ENCODE measurements at places on chromosomes 7 and 10.

- DNase-seq: no peak
Measured at GRCh38 chr10:6161921-6162320, 40.8 kb upstream of the PFKFB3 start.

GRCh38 chr7:135597181-135597925 lies 39.6 kb downstream of the NUP205 start:
- DNase-seq: no peak

DNA sequence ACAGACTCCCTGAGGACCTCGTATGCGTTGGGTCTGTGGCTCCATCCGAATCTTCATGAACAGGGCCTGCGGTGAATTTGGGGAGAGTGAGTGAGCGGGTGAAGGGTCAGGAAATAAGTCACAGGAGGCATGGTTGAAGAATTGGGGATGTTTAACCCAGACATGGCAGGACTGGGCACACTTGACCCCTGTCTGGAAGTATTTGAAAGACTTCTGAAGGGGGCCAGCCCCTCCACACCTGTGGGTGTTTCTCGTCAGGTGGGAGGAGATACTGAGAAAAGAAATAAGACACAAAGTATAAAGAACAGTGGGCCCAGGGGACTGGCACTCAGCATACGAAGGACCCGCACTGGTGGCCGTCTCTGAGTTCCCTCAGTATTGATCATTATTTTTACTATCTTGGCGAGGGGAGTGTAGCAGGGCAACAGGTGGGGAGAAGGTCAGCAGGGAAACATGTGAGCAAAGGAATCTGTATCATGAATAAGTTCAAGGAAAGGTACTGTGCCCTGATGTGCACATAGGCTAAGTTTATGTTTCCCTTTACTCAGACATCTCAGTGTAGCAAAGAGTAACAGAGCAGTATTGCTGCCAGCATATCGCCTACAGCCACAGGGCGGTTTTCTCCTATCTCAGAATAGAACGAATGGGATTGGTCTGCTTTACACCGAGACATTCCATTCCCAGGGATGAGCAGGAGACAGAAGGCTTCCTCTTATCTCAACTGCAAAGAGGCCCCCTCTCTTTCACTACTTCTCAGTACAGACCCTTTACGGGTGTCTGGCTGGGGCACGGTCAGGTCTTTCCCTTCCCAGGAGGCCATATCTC lies 38.2 kb upstream of the PFKFB3 start:
- peak; percentile 26 for DNase-seq

DNA sequence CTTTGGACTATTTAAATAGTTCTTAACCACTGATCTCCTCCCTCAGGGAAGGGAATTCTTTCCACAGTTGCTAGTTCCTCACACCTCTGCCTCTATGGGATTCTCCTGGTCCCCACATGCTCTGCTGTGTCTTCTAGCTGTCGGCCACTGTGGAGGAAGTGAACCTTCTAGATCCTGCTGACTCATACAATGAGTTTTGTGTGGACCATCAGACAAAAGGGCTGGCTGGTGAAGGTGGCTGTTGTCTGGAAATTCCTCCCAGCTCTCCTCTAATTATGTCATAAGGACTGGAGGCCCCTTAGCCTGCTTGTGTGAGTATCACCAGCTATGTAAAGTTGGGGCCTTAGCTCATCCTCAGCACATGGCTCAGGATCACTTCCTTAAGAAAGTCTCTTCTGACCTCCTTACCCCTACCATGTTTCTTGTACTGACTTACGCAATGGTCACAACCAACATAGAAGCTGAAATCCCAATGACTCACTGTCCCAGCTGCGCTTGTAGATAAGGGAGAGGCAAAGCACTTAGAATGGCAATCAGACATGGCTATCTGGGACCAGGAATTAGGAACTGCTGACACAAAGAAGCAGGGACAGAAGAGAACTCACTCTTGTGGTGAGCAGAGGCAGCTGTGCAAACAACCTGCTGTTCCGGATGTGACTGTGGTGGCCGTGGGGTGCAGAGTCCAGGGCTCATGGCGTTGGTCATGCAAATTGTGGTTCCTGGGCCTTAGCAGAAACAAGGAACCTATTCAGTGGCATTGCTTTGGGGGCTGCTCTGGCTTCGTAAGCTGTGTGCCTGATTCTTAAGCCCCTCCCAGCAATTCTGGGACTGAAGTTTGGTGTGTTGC lies 2.5 kb upstream of the MACC1 start:
- DNase-seq: peak; percentile 77

GRCh38 chr7:1709900-1710299 lies 39.8 kb downstream of the ELFN1 start:
- DNase-seq: no peak

DNA sequence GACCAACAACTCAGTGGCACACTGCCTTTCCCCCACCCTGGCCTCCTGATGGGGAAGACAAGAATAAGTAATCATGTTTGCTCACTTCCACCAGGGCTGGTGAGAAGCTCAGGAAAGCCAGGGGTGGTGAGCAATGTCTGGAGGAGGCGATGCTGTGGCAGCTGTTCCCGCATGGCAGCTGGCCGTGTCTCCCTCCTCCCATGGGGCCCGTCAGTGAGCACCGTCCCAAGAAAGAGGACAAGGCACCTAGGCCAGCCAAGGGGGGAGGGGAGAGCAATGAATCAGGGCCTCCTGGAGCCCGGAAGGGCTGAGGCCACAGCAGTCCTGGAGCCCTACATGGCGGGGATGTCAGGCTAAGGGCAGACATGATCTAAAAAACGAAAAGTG lies 69.2 kb upstream of the INSIG1 start:
- no peak for DNase-seq

DNA sequence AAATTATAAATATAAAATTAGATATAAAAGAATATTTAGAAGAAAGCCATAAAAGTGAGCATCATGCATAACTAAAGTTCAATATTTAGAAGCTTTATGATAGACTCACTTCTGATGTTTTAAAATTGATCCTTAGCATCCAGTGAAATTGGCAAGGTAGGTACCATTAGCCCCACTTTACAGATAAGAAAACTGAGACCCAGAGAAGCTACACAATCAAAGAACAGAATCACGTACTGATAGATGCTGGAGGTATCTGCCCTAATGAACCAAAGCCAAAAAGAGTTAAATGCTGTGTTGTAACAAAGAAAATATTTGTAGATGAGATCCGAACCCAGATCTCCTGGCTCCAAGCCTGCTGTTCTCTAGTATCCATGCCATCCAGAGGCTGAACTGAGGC lies 42.6 kb upstream of the RAPGEF5 start:
- DNase-seq: no peak

GRCh38 chr10:25600651-25601050 lies 333.4 kb upstream of the MYO3A start:
- DNase-seq: no peak

GRCh38 chr7:51455948-51456347 lies 139.3 kb upstream of the COBL start:
- DNase-seq: no peak

DNA sequence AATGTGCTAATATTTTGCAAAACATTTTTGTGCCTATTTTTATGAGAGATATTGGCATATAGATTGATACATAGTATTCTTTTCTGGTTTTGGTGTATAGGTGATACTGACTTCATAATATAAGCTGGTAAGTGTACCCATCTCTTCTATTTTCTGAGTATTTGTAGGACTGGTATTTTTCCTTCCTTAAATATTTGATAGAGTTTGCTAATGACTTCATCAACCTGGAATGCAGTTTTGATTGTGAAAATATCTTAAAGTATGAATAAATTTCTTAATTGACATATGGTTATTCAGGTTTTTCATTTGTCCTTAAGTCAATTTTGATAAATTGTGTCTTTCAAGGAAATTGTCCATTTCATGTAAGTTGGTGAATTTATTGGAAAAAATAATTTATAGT lies 6.1 kb upstream of the SCRN1 start:
- DNase-seq: no peak

DNA sequence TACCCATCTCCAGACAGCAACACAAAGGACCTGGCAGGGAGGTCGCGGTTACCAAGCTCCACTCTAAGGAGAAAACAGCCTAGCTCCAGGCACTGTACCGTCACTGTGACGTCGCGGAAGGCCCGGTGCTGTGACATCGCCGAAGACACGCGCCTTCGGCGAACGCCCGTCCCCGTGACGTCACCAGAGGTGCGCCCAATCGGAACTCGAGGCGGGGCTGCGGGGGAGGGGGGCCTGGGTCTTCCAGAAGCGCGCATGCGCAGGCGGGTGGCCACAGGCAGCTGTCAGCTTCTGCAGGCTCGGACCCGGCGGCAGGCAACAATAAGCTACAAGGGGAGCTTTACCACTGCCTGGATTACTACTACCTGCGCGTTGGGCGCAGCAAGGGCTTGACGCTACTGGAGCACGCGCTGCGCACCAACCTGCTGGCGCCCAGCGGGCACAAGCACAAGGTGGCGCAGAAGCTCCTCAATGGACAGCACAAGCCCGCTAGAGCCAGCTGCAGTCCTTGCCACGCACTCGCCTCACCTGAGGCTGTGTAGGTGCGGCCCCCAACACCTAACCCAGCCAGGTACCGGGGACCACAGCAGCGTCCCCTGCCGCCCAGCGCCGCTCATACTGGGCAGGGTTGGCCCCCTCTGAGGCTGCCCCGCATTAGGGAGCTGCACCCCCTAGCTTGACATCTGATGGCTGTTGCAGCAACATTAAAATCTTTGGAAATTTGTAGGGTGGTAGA lies 208.4 kb downstream of the TPST1 start:
- DNase-seq: peak; percentile 75

DNA sequence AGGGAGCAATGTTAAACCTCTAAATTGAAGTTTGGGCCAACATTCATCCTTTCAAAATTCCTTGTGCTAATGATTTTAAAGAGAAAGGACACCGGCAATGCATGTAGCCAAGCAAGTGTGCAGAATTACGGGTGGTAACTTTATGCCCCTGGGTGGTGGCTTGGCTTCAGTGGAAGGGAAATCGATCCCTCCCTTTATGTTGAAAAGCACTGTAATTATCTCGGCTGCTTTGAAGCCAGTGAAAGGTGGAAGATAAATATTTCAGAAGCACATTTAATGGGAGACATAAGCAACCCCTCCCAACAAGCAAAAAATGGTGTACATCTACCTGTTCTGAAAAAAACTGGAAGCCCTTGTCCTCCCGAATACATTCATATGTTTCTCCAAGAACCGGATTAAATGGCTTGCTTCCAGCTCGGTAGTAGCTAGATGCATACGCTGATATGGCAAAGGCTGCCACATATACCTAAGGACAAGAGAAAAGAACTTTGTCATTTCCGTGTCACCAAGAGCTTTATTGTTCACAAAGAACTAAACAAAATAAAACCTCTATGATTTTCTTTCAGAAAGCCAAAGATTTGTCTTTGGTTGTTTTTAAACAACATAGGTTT lies 73.3 kb upstream of the GSDME start:
- DNase-seq: no peak

- DNase-seq: no peak
Measured at GRCh38 chr7:39672176-39672575, 48.8 kb downstream of the RALA start.

GRCh38 chr10:20988357-20988983 lies 91.4 kb upstream of the NEBL start:
- DNase-seq: no peak

GRCh38 chr7:108097703-108098102 lies 32.5 kb downstream of the LAMB4 start:
- DNase-seq: no peak

- DNase-seq: no peak
Measured at GRCh38 chr7:74482629-74483401, 29.1 kb downstream of the GTF2IRD1 start.

DNA sequence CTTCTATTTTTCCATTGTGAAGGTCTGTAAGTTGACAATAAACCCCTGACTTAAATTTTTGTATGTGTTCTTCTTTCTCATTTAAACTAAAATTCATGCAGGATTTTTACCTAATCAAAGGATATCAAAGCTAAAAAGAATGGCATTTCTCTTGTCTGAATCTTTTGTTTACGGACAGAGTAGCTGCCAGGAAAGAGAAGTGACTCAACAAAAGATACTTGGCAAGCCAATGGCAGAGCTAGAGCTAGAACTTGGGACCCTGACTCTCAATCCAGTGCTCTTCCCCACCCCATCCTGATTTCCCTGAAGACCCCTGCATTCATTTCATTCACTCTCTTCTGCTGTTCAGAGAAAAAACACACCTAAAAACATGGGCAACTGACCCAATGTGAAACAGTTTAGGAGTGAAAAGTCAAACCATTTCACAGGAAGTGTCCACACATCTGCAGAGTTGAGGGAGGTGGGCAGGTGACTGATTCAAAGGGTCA lies 40.2 kb upstream of the PDLIM1 start:
- DNase-seq: no peak

DNA sequence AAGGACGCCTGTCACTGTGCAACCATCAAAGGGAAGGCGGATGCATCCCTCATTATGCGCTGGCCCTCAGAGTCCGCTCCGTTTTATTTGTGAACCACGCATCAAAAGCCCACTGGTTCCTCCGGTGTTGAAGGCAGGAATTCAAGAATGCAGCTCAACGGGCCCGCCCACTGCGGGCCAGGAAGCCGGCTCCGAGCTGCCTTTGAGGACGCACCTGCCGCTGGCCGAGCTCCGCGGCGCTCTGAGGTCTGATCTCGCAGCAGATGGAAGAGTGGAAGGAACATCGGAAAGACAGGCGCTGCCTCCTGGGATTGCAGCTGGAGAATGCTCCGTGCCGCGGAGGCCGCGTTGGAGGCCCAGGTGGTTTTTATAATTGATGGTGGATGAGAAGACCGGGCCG lies 56.9 kb upstream of the ADGRA1 start:
- no peak for DNase-seq

GRCh38 chr10:47405857-47406547 lies 21.9 kb upstream of the ZNF488 start:
- no peak for DNase-seq

GRCh38 chr10:16843252-16843870 lies 26.1 kb upstream of the RSU1 start:
- no peak for DNase-seq

GRCh38 chr7:16396766-16397500 lies 24.4 kb downstream of the CRPPA start:
- no peak for DNase-seq

- no peak for DNase-seq
Measured at GRCh38 chr10:68108653-68109052, 635 bp upstream of the MYPN start.

GRCh38 chr7:22406715-22407114 lies 49.8 kb upstream of the RAPGEF5 start:
- no peak for DNase-seq

GRCh38 chr10:11993834-11994468 lies 48.7 kb downstream of the UPF2 start:
- no peak for DNase-seq

DNA sequence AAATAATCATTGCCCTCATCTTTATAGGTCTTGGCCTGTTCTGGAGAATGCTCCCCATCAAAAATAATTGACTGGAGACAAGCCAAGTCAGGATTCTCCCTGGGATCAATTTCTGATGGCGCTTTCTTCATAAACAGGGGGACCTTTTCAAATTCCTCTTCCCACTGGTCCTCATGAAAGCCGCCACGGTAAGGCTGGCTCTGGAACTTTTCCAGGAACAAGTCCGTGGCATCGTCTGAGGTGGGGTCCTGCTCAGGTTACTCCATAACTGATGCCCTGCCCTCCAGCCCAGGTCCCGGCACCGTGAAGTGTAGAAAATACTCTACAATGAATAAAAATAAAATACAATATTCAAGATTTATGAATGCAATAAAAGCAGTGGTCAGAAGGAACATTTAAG lies 79.4 kb upstream of the IGFBP3 start:
- DNase-seq: no peak

GRCh38 chr7:112383671-112384417 lies 66.4 kb upstream of the IFRD1 start:
- DNase-seq: no peak
